ENCODE measurements at places on chromosomes 11 and 22.

GRCh38 chr11:100152766-100153165, 534.3 kb upstream of the ARHGAP42 start:
- DNase-seq = no peak

DNA sequence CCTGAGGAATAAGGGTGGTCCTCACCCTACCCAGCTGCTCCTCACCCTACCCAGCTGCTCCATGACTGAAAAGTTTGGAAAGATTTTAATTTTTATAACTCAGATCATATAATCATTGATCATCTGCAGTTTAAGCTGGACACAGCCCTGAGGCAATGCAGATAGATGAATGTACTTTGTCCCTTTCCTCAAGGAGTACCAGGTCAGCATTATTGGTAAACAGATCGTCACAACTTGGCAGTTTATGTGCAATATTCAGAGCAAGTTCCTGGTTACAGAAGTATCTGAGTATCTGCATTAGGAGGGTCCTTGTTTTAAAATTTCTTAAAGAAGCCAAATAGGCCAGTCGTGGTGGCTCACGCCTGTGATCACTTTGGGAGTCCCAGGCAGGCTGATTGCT, 3.6 kb downstream of the TNRC6B start:
- no peak for DNase-seq

- no peak for DNase-seq
These were observed 119.4 kb downstream of the HIPK3 start for GRCh38 chr11:33376331-33377310.

DNA sequence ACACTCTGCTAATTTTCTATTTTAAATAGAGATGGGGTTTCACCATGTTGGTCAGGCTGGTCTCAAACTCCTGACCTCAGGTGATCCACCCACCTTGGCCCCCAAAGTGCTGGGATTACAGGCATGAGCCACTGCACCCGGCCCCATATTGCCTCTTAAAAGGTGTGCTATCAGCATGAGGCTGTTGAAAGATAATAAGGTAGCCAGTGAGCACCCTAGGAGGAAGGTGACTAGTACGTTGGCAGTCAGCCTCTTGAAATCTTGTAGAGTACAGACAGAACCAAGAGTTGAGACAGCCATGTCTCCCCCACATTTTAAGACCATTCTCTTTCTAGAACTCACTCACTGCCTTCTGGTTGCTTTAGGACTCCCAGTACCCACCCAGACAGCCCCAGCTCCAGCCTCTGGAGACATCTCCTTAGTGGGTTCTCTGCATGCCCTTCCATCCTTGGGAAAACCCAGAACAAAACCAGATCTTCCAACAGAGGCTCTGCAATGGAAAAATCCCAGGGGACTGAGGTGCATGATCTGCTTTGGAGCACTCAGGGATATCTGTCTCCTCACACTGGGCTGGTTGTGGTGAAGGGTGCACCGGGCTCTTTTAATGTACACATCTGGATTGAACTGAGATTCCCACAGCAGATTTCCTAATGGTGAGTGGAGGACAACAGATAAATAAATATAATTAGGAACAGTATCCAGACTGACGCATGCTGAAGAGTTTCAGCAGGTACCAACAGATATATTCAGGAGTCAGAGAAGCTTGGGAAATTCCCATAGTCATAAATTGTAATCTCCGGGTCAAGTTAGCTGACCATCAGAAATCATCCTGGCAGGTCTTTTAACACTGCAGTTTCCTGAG, 49.4 kb downstream of the LRRC74B start:
- DNase-seq = no peak

- DNase-seq = no peak
These were observed 197.6 kb upstream of the SYN3 start for GRCh38 chr22:33255791-33256190.

DNA sequence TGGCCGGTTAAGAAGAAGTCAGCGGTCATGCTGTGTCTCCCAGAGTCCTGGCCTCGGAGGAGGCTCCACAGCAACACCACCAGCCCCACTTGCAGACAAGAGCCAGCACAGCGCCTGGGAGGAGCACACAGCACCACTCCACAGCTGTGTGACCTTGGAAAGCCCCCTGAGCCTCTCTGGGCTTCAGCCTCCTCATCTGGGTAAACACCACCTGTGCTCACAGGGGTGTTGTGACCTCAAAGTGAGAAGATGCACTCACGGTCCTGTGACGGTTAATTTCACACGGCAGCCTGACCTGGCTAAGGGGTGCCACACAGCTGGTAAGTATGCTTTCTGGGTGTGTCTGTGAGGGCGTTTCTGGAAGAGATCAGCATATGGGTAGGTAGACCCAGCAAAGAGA, 54.7 kb downstream of the PHF21B start:
- DNase-seq = no peak

- peak; percentile 68 for DNase-seq
These were observed 108.8 kb downstream of the GRIA4 start for GRCh38 chr11:105718641-105719040.

GRCh38 chr11:70498976-70499801, 100.9 kb downstream of the CTTN start:
- DNase-seq = no peak

- no peak for DNase-seq
These were observed 17.0 kb downstream of the HTR3A start for GRCh38 chr11:113991718-113992458.

DNA sequence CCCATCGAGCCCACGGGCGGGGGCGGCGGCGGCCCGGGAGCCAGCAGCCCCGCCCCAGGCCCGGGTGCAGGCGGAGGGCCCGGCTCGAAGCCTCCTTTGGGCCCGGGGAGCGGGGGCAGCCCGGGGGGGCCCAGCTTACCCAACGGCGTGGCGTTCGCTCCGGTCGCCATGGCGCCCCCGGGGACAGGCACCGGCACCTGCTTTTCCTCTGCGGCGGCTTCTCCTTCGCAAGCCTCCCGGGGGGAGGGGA, 194 bp downstream of the SF1 start:
- no peak for DNase-seq

DNA sequence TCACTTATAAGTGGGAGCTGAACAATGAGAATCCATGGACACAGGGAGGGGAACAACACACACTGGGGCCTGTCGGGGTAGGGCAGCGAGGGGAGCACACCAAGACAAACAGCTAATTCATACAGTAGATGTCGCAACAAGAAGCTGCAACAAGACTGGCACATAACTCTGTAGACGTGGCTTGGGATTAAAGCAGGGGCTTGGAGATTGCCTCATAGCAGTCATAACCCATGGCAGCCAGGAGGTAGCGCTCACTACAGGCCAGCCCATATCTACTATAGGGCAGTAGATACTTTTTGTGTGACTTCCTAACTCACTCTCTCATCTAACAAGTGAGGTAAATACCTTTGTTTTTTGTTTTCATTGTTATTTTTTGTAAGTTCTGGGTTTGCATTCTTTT, 1.7 kb upstream of the OR9G4 start:
- DNase-seq = no peak

GRCh38 chr11:127117231-127117739, 116.7 kb upstream of the KIRREL3 start:
- no peak for DNase-seq

- DNase-seq = peak; percentile 42
These were observed 61.5 kb upstream of the SLC25A18 start for GRCh38 chr22:17501679-17502285.

GRCh38 chr22:19569276-19569640, 45.0 kb upstream of the CLDN5 start:
- no peak for DNase-seq

DNA sequence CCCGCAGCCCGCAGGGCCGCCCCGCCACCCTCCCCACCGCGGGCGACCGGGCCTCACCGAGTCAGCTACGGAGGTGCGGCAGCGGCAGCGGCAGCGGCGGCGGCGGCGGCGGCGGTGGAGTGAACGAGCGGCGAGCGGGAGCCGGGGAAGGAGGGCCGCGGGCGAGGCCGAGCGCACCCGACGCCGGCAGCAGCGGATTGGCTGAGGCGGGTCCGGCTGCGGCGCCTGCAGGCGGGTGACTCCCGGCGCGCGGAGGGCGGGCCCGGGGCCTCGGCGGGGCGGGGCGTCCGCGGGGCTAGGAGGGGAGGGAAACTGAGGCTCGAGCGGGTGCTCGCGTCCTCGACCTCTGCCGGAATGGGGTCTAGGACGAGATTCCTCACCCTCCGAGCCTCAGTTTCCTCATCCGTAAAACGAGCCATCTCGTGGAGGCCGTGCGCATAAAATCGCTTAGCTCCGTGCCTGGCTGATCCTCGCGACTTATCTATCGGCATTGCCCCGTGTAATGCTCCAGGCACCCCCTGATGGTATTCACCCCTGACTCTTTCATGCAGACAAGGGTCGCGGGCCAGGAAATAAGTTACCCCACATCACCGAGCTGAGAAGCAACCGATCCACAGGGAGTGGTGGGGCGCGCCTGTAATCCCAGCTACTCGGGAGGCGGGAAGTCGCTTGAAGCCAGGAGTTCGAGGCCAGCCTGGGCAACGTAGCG, at the start of gene CPT1A:
Gene CPT1A (minus strand): TSS at position 199 of the 709 bp plus-strand sequence. CDS start 26,442 bp downstream, outside the sequence.
- DNase-seq = peak; percentile 19

DNA sequence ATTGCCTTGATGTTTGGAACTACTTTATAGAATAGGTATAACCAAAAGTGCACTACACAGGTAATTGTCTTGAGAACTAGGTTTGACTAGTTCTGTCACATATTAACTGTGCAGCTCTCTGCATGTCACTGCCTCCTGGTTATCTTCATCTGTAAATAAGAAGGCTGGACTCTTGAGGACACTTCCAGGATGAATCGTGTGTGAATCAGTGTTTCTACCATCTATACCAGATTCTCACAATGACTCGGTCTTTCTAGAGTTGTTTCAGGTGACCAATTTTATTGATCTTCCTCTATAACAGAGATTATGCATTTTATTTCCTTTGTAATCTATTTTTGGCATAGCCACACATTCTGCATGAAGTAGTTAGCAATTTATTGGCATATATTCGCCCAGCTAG, 1181.0 kb upstream of the TENM4 start:
- DNase-seq = no peak

DNA sequence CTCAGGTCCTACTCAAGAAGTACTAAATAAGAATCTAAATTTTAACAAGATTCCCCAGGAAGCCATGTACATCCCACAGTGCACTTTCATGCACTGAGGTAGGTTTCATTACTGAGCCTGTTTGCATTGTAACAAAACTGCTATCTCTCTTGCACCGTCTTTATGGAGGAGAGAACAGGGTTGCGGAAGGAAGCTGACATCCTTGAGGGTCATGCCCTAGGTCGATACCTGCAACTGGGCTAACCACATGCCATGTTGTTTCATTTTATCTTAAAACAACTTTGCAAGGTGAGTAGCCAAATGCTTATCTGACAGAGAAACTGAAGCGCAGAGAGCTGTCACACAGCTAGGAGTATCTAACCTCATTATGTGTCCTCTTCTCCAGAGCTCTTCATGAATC, 656.3 kb upstream of the TENM4 start:
- DNase-seq = no peak

GRCh38 chr11:112613051-112613972, 347.9 kb upstream of the NCAM1 start:
- DNase-seq = peak; percentile 3

GRCh38 chr11:66741153-66741552, 12.1 kb upstream of the SPTBN2 start:
- DNase-seq = no peak

GRCh38 chr11:100832829-100833228, 145.7 kb downstream of the ARHGAP42 start:
- no peak for DNase-seq

GRCh38 chr11:132686886-132687285, 845.4 kb downstream of the OPCML start:
- no peak for DNase-seq

DNA sequence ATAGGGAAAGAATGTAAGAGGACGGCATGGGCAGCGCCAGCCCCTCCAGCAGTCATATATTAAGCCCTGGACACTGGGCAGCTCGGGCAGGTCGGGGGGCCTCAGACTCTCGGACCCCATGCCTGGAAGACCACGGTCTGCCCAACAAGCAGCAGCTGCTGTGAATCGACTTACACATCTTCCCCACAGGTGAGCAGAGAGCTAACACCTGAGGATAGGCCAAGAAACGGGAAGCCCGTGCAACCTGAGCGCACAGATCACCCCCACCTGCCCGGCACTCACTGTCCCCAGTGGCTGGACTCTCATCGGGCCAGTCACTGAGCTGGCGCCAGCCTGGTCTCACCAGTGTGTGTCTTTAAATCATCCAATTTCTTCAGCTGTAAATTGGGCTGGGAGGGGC, 4.7 kb upstream of the TCF20 start:
- no peak for DNase-seq

- DNase-seq = no peak
These were observed 30.7 kb downstream of the WEE1 start for GRCh38 chr11:9604134-9604533.

- no peak for DNase-seq
These were observed at the start of gene GP1BB for GRCh38 chr22:19723232-19723982. Gene GP1BB, plus strand, starts transcription at chr22:19723539. Its CDS starts 31 bp downstream, at chr22:19723570.

DNA sequence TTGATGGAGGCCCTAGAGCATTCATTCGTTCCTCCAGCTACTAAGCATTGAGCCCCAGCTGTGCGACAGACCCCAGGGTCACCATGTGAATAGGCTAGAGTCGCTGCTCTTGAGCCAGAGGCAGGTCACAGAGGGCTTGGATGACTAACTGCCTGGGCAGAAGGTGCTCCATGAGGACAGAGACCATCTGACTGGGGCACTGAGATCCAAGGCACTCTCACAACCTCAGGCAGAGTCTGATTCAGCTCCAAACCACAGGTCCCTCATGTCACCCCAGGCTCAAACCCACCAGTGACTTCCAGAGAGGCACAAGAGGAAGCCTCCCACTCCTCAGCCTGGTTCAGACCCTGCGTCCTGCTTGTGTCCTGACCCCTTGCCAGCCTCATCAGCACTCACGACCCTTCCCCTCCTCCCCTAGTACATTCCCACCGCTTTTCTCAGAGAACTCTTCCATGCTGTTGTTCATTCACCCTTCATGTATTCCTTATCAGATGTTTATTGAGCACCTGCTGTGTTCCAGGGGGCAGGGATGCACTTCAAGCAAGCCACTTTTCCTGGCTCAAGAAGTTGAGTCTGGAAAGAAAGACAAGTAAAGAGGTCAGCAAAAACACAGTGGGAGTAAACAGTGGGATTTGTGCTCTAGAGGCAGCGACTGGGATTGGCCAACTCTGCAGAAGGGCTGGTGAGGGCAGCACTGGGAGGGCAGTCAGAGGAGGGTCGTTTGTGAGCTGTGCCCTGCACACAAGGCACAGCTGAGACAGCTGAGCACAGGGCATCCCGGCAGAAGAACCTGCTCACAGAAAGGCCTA, 9.3 kb downstream of the OAF start:
- DNase-seq = no peak

- DNase-seq = no peak
These were observed 4.0 kb downstream of the THAP12 start for GRCh38 chr11:76376746-76377558.

- DNase-seq = peak; percentile 77
These were observed 135.1 kb downstream of the SHANK2 start for GRCh38 chr11:71117311-71117710.
